ENCODE measurements at places on chromosomes 16 and 17.

GRCh38 chr17:1362964-1363363 lies 37.1 kb downstream of the YWHAE start:
- H3K27me3 ChIP-seq: no peaks in the 10 kb centered on the region
- peak overlapping the region; percentile 87 for H3K27ac ChIP-seq

DNA sequence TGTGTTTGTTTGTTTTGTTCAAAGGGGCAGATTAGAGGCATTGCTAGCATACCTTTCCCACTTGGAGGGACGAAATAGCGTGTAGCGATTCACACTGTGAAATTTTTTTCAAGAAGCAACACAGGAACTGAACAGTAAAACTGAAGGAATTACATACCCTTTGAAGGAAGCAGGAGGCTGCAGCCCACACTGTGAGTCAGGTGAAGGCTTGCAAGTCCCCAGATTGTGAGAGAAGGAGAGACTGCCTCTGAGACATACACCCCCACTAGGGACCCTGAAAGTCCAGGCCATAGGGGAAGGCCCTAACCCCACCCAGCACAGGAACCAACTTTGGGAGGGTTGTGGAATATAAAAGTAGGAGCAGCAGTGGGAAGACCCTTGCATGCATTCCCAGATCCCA lies 69.6 kb upstream of the HS3ST3A1 start:
- peaks cover 43% of the 10 kb centered on the region for H3K27me3 ChIP-seq
- H3K4me3 ChIP-seq: no peak overlapping the region
- H3K36me3 ChIP-seq: peaks cover 5% of the 10 kb centered on the region
- no peak overlapping the region for H3K27ac ChIP-seq
- H3K4me1 ChIP-seq: no peaks in the 10 kb centered on the region

DNA sequence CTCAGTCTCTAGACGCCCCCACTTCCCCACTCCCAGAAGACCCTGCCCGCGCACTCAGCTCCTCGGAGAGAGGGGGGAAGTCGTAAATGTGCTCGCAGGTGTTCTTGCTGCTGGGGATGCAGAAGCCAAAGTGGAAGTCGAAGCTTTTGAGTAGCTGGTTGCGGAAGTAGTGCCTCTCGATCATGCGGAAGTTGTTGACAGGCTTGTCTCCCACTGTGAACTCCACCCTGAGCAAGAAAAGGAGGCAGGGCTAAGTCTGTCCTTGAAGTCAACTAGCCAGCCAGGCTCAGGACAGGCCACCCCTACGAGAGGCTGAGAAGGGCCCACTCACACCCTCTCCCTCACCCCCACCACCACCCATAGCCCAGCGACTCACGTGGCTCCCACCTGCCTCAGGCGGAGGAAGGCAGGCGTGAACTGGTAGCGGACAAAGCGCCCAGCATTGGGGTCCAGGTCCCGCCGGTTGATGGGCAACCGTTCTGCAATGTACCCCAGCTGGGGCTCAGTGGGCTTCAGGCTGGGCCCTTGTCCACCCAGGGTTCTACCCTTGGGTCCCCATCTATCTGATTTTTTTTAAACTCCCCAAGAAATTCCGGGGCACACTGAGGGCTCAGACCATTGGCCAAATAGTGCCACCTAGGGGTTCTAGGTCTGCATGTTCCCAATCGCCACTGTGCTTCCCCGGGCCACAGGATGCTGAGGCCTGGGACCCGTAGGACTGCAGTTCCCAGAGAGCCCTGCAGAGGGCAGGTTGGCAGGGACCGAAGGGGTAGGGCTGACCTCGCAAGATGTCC lies 4.6 kb downstream of the UNC119 start:
- DNase-seq: peak; percentile 59
- no peaks in the 10 kb centered on the region for H3K27me3 ChIP-seq
- H3K4me1 ChIP-seq: peaks cover 55% of the 10 kb centered on the region
- peak overlapping the region; percentile 51 for H3K4me3 ChIP-seq

GRCh38 chr16:2472885-2473445 lies 1.9 kb downstream of the NTN3 start:
- peaks cover 20% of the 10 kb centered on the region for H3K27me3 ChIP-seq
- peaks cover 34% of the 10 kb centered on the region for H3K4me1 ChIP-seq
- H3K27ac ChIP-seq: peak overlapping the region; percentile 47
- DNase-seq: no peak

DNA sequence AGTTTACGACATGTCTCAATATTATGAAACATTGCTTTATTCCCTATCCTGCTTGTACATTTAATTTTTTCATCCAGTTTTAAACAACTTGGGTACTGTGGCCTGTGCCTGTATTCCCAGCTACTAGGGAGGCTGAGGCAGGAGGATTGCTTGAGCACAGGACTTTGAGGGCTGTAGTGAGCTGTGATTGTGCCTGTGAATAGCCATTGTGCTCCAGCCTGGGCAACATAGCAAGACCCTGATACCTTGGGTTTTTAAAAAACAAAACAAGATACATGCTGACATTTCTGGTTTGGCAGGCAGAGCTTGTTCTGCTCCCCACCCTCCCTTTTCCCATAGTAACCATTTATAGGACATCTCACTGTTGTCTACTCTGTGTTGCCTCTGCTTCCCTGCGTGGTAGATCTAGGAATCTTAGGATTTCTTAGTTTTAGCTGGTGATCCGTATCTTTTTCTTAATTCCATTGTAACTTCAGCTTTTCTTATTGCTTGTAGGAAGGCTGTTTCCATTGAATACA lies 35.6 kb downstream of the TENT4B start:
- H3K27me3 ChIP-seq: no peaks in the 10 kb centered on the region
- no peak overlapping the region for H3K27ac ChIP-seq
- H3K4me1 ChIP-seq: peaks cover 31% of the 10 kb centered on the region

GRCh38 chr16:17431968-17432625 lies 38.7 kb downstream of the XYLT1 start:
- H3K4me3 ChIP-seq: no peak overlapping the region
- peaks cover 60% of the 10 kb centered on the region for H3K36me3 ChIP-seq
- H3K27ac ChIP-seq: no peak overlapping the region
- no peak for DNase-seq
- peaks cover 64% of the 10 kb centered on the region for H3K4me1 ChIP-seq
- no peaks in the 10 kb centered on the region for H3K27me3 ChIP-seq

DNA sequence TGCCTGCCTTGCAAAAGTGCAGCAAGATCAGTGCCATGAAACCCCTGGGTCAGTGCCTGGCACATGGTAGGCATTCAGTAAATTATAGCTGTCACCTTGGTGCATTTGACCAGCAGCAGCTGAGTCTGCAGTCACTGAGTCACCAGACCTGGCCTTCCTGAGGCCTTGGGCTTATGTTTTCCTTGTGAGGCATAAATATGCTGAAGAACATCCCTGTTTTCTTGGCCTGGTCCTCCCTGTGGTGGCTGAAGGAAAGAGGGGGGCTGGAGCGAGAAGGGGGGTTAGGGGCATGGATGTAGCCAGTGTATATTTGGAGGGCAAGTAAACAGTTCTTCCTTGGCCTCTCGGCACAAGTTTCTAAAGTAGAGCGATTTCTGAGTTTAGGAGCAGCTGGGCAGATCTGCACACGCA lies 26.5 kb downstream of the EPN2 start:
- peaks cover 4% of the 10 kb centered on the region for H3K27me3 ChIP-seq
- no peak overlapping the region for H3K27ac ChIP-seq
- DNase-seq: no peak
- H3K4me1 ChIP-seq: peaks cover 24% of the 10 kb centered on the region

- H3K36me3 ChIP-seq: peaks cover 2% of the 10 kb centered on the region
- peaks cover 50% of the 10 kb centered on the region for H3K4me1 ChIP-seq
- DNase-seq: no peak
Measured at GRCh38 chr16:90020838-90021382, 1.7 kb upstream of the DBNDD1 start.

DNA sequence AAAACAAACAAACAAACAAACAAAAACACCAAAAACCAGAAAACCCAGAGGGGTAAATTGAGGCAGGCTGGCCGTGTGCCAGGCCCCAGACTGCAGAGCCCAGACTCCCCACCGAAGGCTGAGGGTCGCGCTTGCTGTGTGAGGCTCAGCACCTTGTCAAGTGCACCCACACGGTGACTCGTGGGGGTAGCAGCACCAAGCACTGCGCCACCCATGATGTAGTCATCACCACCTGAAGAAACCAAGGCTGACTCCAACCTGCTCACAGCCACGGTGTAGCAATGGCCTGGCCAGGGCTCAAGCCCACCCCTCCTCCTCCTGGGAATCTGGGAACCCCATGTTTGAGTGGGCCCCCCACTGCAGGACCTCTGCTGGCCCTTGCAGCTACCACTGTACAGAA lies 11.9 kb downstream of the MCRIP1 start:
- DNase-seq: no peak
- peaks cover 14% of the 10 kb centered on the region for H3K36me3 ChIP-seq
- peaks cover 5% of the 10 kb centered on the region for H3K4me1 ChIP-seq
- H3K27ac ChIP-seq: no peak overlapping the region
- H3K4me3 ChIP-seq: no peak overlapping the region
- H3K27me3 ChIP-seq: peaks cover 4% of the 10 kb centered on the region

- no peak overlapping the region for H3K27ac ChIP-seq
- no peaks in the 10 kb centered on the region for H3K4me1 ChIP-seq
- no peak for DNase-seq
Measured at GRCh38 chr17:67639555-67639954, 78.2 kb upstream of the NOL11 start.

GRCh38 chr16:54817940-54818574 lies 112.6 kb upstream of the IRX5 start:
- no peak overlapping the region for H3K27ac ChIP-seq
- H3K36me3 ChIP-seq: no peaks in the 10 kb centered on the region
- H3K4me1 ChIP-seq: no peaks in the 10 kb centered on the region
- H3K27me3 ChIP-seq: no peaks in the 10 kb centered on the region
- no peak for DNase-seq

GRCh38 chr16:73023320-73023719 lies 24.6 kb downstream of the ZFHX3 start:
- no peaks in the 10 kb centered on the region for H3K36me3 ChIP-seq
- no peaks in the 10 kb centered on the region for H3K27me3 ChIP-seq
- peaks cover 9% of the 10 kb centered on the region for H3K4me1 ChIP-seq
- H3K4me3 ChIP-seq: no peak overlapping the region
- no peak overlapping the region for H3K27ac ChIP-seq
- no peak for DNase-seq

DNA sequence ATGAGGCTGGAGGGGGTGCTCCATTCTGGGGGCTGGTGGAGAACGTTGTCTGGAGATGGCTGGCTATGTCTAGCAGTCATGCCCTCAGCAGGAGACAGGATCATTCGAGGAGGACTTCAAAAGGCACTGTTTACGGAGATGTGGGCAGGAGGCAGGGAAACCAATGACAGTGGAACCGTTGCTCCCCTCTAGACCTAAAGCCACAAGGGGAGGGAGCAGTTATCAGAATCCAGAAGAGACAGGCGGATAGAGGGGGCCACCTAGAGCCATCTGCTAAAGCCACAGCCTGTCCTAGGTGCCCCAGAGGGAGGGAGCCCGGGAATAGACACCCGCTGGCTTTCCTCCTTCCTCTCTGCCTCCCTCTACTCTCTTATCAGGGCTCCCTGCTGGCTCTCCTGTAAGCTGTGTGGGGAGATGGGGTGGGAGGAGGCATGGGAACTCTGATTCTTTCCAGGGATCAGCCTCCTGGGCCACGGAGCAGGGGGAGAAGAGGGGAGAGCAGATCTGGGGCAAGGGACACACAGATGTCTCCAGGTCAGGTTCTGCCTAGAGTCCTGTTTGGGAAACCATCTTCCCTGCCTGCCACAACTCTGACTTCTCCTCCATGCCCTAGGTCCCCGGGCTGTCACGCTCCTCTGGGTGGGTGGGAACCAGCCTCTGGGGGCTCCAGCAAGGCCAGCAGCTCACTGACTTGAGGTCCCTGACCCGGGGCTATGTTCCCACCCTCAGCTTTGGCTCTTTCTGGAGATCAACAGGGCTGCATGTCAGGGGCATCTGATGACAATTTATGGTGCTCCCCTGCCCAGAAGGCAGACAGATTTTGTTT lies 42.3 kb downstream of the IRX3 start:
- H3K27ac ChIP-seq: no peak overlapping the region
- DNase-seq: no peak
- H3K4me3 ChIP-seq: no peak overlapping the region
- H3K36me3 ChIP-seq: no peaks in the 10 kb centered on the region
- H3K27me3 ChIP-seq: peaks cover 13% of the 10 kb centered on the region

- no peak overlapping the region for H3K27ac ChIP-seq
- H3K27me3 ChIP-seq: no peaks in the 10 kb centered on the region
- DNase-seq: peak; percentile 23
Measured at GRCh38 chr16:57764341-57765159, 29.0 kb downstream of the KATNB1 start.

DNA sequence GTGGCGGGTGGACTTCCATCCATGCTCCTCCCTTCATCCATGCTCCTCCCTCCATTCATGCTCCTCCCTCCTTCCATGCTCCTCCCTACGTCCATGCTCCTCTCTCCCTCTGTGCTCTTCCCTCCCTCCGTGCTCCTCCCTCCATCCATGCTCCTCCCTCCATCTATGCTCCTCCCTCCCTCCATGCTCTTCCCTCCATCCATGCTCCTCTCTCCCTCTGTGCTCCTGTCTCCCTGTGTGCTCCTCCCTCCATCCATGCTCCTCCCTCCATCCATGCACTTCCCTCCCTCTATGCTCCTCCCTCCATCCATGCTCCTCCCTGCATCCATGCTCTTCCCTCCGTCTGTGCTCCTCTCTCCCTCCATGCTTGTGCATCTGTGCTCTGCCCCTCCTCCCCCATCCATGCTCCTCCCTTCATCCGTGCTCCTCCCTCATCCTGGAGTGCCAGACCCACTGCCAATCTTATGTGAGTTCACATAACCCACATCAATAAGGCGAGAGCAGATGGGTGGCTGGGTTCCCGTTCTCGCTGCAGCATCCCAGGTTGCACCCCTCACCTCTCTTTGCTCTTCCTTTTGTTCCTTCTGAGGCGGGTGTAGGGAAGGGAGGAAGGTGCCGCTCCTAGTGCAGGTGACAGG lies 22.8 kb downstream of the KSR1 start:
- H3K27me3 ChIP-seq: no peaks in the 10 kb centered on the region
- H3K27ac ChIP-seq: no peak overlapping the region
- peaks cover 54% of the 10 kb centered on the region for H3K4me1 ChIP-seq

DNA sequence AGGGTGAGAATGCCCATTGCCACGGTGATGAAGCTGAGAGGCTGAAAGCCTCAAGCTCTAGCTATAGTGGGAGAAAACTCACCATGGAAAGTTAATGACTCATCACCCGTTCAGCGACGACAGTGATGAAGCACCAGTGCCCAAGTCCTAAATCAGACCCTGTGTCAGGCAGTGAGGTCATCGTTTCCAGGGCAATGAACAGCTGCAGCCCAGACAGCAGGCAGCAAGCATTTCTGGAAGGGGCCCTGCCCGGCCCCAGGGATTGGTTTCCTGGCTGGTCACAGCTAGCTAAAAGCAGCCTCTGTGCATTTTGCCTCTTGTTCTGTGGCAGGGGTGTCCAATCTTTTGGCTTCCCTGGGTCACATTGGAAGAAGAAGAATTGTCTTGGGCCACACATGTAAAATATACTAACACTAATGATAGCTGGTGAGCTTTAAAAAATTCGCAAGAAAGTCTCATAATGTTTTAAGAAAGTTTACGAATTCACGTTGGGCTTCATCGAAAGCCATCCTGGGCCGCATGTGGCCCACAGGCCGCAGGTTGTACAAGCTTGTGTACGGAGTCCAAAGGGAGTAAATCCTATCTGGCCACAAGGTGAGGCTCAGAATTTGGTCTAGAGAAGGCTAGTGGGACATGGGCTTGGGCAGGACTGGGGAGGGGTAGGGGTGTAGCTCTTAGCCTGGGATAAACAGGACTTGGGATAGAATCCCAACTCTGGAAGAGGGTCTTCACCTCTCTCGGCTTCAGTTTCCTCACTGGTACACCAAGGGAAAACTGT lies 40.6 kb downstream of the MIS12 start:
- H3K4me1 ChIP-seq: peaks cover 10% of the 10 kb centered on the region
- peak; percentile 46 for DNase-seq
- H3K4me3 ChIP-seq: no peak overlapping the region
- no peaks in the 10 kb centered on the region for H3K27me3 ChIP-seq

- H3K27me3 ChIP-seq: no peaks in the 10 kb centered on the region
- no peak overlapping the region for H3K27ac ChIP-seq
- no peaks in the 10 kb centered on the region for H3K4me1 ChIP-seq
- H3K4me3 ChIP-seq: no peak overlapping the region
Measured at GRCh38 chr17:13346996-13347762, 254.6 kb downstream of the HS3ST3A1 start.

Data from stimulated activated naive B cell treated with anti-CD40 and anti-IgM and Interleukin-4, amounts not matched to agents 10 μg/mL and 1 μg/mL and 100 μg/mL, for 72 hours (primary cell).